ENCODE measurements at places on chromosomes 5 and 9. TPM values are rescaled to one million over a fixed set of nuclear protein-coding genes. Genes with fewer than 3 reads are reported as not detected.

Gene DENND4C
- total RNA-seq: 30.0 TPM

Gene LCN1
- total RNA-seq: not detected

Gene CNOT8
- total RNA-seq: 69.6 TPM

Gene PRLR
- not detected for total RNA-seq

Gene GFPT2
- 1.2 TPM for total RNA-seq

Gene PCDHB2
- total RNA-seq: 17.6 TPM

Gene GLRA1
- not detected for total RNA-seq

Gene GPX8
- 64.4 TPM for total RNA-seq

Gene BRINP1
- not detected for total RNA-seq

Gene MARCHF3
- total RNA-seq: not detected

Gene NMUR2
- not detected for total RNA-seq

Gene IRX4
- not detected for total RNA-seq

Gene BTNL8
- total RNA-seq: not detected

Gene SHISAL2B
- 5.1 TPM for total RNA-seq

Gene SLC36A3
- total RNA-seq: not detected

Gene TEX48
- not detected for total RNA-seq

Gene SLC46A2
- not detected for total RNA-seq

Gene IL6ST
- total RNA-seq: 16.6 TPM

Gene IL5
- not detected for total RNA-seq

Gene ZFP62
- total RNA-seq: 33.0 TPM

Gene ADGRV1
- total RNA-seq: not detected

Gene BNC2
- total RNA-seq: 5.0 TPM

Gene IFNA10
- total RNA-seq: not detected

Gene IL11RA
- total RNA-seq: 6.9 TPM

Gene NR6A1
- total RNA-seq: 25.4 TPM

Gene SOHLH1
- not detected for total RNA-seq

Gene NOTCH1
- 13.8 TPM for total RNA-seq

Gene OR1J1
- total RNA-seq: not detected

Gene SPATA31E1
- not detected for total RNA-seq

Gene SUB1
- 559 TPM for total RNA-seq

Gene PCDHB7
- total RNA-seq: not detected

Gene ECM2
- total RNA-seq: not detected

Gene TRIP13
- total RNA-seq: 67.2 TPM

Gene EXOSC2
- 41.5 TPM for total RNA-seq

Gene SCGB3A2
- not detected for total RNA-seq

Gene OTP
- total RNA-seq: not detected

Gene SPATA31A3
- total RNA-seq: 0.20 TPM

Gene DIPK1B
- total RNA-seq: 69.9 TPM

Gene TRPM3
- not detected for total RNA-seq

Gene DMRT3
- not detected for total RNA-seq

Gene C5orf58
- total RNA-seq: not detected

Gene OR1J2
- total RNA-seq: not detected

All from G401 (cell line).